ENCODE measurements at places on chromosomes 16 and 17.

GRCh38 chr17:18021372-18021771 lies 17.6 kb downstream of the ATPAF2 start:
- no peak for DNase-seq

DNA sequence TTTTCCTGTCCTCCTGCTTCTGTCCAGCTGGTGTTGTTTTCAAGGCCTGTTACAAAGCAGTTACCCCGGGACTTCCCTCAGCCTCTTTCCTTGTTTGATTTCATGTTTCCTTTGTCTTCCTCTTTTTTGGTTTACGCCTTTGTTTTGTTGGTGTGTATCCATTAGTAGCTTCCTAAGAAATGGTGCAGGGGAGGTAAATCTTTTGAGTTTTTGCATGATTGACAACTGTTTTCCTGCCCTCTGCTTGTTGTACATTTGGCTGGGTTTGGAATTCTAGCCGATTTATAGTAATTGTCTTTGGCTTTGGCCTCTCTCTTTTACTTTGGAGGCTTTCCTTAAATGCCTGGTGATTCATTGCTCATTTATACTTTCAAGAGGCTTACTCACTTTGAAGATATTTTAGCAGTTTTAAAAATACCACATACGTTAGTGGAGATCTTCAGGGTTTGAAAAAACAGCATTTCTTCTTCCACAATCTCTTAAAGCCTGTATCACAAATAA lies 32.8 kb downstream of the DNAH2 start:
- peak; percentile 73 for DNase-seq

- no peak for DNase-seq
Measured at GRCh38 chr17:4788159-4788806, 481 bp upstream of the GLTPD2 start.

GRCh38 chr16:55019419-55020131 lies 88.9 kb downstream of the IRX5 start:
- no peak for DNase-seq

- DNase-seq: no peak
Measured at GRCh38 chr17:427327-427726, 74.7 kb upstream of the RPH3AL start.

DNA sequence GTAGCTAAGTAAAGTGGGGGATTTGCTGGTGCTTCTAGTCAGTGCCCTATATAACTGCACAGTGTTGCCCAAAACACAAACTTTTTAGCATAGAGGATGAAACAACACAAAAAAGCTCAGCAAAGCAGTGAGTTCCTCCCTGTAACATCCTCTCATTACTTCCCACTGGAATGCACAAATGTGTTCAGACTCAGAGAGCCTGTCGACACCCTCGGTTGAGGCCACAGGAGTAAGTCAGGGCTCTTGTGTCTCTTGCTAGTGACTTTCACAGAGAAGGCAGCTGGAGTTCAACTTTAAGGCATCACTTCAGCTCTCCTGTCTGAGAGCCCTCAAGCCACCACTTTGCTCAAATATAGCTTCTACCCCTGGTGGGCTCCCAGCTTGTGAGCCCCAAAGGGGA lies 107.2 kb upstream of the NETO2 start:
- DNase-seq: no peak

DNA sequence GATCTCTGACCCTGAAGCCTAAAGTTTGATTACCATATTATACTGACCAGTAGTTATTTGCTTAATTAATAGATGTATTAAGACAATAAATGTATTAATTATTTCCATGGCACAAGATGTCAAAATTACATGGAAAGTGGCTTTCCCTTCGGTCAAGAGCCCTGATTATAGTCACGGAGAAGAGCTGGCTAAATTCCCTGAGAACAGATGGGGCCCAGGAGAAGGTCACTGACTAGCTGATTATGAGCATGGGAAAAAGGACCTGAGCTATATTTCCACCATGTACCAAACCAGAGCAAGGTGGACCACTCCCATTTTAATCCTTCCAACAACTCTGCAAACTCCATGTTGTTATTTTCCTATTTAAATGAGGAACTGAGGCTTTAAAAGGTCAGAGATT lies 12.9 kb upstream of the MYO18A start:
- no peak for DNase-seq

- DNase-seq: no peak
Measured at GRCh38 chr17:11598274-11599221, at the start of gene DNAH9. Gene DNAH9 (plus strand): TSS chr17:11598470. CDS start chr17:11598499, 29 bp downstream.

DNA sequence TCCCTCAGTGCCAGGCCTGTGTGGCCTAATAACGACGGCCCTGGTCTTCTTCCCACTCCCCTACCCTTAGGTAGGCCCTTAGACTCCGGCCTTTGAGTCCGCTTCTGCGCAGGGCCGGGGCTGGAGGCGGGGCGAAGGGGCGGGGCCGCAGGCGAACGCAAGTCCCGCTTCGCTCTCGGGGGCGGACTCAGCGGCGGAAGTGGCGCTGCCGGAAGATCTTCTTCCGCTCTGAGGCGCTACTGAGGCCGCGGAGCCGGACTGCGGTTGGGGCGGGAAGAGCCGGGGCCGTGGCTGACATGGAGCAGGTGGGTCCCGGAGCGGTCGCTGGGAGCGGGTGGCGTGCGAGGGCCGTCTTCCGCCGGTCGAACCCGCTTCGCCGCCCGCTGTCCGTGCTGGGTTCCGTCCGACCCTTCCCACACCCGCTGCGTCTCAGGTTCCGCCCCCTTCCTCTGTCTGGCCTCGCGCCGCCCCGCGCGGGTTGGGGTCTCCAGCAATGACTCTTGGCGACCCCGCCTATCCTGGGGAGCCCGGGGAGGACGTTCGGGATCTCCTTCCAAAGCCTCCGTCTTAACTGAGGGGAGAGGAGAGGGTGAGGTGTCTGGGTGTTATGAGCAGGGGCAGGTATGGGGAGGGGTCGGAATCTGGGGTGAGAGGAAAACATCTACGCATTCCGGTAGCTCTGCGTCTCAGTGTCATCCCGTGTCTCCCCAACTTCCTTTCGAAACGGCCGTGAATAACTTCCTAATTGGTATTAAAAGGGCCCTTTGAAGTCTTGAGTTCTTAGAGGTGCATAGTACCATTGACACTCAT lies at the start of gene STARD3:
STARD3 (plus strand) TSS at position 218 of the 810 bp plus-strand sequence. CDS start 16,388 bp downstream, outside the sequence.
- DNase-seq: peak; percentile 50

- DNase-seq: no peak
Measured at GRCh38 chr16:23024044-23024443, 125.2 kb downstream of the USP31 start.

Data from AG09309 (cell line).